ENCODE measurements at places on chromosomes 12 and 14.

DNA sequence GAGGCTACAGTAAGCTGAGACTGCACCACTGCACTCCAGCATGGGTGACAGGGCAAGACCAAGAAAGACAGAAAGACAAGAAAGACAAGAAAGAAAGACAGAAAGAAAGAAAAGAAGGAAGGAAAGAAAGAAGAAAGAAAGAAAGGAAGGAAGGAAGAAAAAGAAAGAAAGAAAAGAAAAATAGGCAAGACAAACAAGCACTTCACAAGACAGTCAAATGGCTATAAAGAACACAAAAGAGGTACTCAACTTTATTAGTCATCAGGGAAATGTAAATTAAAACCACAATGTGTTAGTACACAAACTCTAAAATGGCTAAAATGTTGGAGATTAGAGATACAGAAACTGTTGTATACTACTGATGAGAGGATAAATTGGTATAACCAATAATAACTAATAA, 6.6 kb downstream of the ATXN3 start:
- DNase-seq = no peak

GRCh38 chr12:116323406-116324386, 46.2 kb upstream of the MED13L start:
- no peak for DNase-seq

DNA sequence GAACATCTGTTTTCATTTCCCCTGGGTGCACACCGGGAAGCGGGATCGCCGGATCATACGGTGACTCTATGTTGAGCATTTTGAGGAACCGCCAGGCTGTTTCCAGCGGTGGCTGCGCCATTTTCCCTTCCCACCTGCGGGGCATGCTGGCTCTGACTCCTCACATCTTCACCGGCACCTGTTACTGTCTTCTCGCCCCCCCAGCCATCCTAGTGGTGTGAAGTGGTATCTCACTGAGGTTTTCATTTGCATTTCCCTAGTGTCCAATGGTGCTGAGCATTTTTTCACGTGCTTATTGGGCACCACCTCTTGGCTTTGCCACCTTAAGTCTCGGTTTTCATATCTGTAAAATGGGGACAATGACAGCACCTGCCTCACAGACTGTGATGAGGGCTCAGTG, 44.1 kb upstream of the EML1 start:
- no peak for DNase-seq

DNA sequence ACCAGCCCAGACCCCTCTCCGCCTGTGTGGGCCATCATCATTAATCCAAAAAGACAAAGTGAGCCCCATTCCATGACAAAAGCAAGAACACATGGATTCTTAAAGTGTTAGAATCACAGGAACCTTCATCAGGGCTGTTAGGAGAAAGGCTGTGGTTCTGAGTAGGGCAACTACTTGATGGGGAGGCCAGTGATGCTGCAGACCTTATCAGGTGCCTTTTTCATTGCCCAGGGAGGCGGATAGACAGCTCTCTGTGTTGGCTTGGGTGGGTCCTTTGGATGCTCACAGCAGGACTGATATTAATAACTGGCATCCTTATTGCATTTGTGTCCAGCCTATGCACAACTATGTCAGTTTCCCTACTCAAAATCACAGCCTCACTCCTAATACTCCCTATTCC, 2.3 kb downstream of the HEBP1 start:
- no peak for DNase-seq

DNA sequence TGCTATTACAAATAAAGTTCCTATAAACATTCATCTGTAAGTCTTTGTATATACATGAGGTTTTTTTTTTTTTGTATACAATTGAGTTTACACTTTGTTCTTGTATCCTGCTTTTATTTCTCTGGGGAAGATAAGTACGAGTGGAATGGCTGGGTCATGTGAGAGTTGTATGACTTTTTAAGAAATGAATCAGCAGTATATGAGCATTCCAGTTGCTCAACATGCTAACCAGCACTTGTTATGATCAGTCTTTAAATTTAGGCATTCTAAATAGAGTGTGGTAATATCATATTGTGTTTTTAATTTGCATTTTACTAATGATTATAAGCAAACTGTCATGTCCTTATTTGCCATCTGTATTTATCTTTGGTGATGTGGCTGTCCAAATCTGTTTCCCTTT, 44.7 kb upstream of the AMIGO2 start:
- no peak for DNase-seq

GRCh38 chr12:109736552-109737108, 23.0 kb downstream of the FAM222A start:
- no peak for DNase-seq

DNA sequence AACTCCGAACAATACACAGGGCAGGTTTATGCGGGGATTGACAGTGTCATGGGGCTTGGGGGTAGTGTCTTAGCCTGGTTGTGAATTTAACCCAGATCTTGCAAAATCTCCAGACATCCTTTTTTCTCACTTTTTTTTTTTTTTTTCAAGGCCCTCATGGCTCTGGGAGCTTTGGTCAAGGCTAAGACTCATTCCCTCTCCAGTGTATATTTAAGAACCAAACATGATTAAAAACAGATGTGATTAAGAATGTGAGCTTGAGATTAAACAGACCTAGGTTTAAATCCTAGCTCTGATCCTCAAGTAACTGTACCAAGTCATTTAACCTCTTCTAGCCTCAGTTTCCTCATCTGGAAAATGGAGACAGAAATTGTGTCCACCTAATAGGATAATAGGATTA, 151.7 kb upstream of the FUT8 start:
- no peak for DNase-seq

DNA sequence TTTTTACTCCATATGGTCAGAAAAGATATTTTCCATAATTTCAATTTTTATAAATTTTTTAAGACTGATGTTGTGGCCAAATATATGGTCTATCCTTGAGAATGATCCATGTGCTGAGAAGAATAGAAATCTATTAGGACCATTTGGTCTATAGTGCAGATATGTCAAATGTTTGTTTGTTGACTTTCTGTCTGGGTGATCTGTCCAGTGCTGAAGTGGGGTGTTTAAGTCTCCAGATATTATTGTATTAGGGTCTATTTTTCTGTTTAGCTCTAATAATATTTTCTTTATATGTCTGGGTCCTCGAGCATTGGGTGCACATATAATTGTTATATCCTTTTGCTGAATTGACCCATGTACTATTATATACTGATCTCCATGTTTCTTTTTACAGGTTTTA, 308.9 kb upstream of the LMO3 start:
- no peak for DNase-seq

GRCh38 chr12:116759783-116760621, 21.9 kb downstream of the RNFT2 start:
- peak; percentile 17 for DNase-seq

DNA sequence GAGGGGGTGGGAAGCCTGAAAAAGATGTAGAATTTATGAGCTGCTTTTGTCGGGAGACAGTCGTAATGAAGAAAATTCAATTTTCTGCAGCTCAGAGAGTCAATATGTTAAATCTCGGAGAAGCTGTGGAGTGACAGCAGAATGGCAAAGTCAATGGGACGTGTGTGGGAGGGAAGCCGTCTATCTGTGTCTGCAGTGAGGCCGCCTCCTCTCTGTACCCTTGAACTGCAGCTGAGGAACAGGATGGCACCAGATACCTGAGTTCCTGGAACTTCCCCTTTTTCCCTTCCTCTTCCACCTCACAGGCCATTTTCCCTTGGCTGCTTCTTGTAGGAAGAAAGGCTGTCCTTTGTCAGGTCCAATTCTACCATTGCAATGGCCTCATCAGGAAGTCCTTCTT, 9.3 kb upstream of the CALCOCO1 start:
- no peak for DNase-seq

- peak; percentile 89 for DNase-seq
These were observed at the start of gene CRACR2A for GRCh38 chr12:3752741-3753486. CRACR2A (minus strand) TSS chr12:3753109; CDS start chr12:3696999, 56,110 bp downstream.

GRCh38 chr12:49902399-49903350, 1.0 kb downstream of the FAIM2 start:
- no peak for DNase-seq

DNA sequence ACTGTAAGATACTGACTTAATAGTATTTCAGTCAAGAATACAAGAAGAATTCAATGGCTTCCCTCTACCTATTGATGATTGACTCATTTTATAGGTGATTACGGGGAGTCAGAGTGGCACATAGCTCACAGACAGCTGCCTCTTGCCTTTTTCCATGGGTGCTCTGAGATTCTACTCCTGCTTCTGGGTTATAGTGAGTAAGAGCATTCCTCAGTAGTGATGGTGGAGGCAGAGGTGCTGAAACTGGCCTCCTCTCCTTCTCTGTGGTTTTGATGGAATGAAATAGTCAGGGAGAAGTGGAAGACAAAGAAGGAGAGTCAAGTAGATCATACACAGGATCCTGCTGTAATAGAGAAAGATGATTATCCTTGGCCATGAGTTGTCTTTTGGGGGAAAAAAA, 438.2 kb upstream of the FAR2 start:
- DNase-seq = no peak

DNA sequence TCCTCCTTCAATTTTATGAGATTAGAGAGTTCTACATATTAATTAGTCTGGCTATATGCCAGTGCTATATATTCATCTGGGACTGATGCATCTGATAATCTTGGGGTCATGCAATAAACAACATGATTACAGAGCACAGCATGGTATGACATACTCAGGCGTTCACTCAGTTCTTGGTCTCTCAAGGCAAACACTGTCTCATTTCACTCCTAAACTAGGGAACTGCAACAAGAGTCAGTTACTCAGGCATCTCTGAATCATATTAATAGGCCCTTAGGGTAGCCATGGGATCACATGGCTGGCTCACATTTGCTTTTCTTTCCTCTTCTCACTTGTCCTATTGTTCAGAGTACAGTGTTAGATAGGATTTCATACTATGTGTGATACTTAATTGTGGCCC, 91.8 kb upstream of the TMEM260 start:
- DNase-seq = no peak

- no peak for DNase-seq
These were observed 13.9 kb upstream of the MYH7 start for GRCh38 chr14:23449314-23449713.

DNA sequence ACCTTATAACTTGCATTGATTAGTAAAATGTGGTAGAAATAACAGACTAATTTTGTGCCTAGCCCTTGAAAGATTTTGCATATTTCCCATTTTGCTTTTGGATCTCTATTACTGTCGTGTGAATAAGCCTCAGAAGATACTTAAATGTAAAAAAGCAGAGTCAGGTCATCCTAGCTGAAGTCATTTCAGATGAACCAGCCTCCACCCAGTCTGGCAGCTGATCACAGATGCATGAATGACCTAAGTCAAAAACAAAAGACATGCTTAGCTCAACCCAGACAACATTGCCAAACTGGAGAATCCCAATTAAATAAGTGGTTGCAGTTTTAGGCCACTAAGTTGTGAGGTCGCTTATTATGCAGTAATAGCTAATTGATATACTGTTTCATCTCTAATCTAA, 349.9 kb downstream of the C12orf50 start:
- DNase-seq = no peak

GRCh38 chr12:106487664-106488063, 95.1 kb upstream of the RFX4 start:
- no peak for DNase-seq

DNA sequence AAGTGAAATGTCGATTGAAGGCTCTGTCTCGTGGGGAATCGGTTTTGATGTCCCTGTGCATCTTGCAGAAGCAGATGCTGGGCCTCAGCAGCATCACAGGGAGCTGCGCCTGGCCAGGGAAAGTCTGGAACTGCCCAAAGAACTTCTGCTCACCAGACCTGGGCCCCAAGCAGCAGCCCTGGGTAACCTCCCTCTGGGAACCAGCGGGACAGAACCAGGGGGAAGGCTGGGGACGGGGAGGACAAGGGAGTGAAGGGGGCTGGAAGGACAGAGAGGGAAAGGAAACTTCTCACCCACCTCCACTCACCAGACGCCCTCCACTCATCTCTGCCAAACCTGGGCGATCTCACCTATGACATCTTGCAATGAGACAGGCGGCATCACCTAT, 26.8 kb upstream of the C14orf180 start:
- no peak for DNase-seq

GRCh38 chr12:124273630-124274029, 21.3 kb upstream of the RFLNA start:
- DNase-seq = peak; percentile 26

DNA sequence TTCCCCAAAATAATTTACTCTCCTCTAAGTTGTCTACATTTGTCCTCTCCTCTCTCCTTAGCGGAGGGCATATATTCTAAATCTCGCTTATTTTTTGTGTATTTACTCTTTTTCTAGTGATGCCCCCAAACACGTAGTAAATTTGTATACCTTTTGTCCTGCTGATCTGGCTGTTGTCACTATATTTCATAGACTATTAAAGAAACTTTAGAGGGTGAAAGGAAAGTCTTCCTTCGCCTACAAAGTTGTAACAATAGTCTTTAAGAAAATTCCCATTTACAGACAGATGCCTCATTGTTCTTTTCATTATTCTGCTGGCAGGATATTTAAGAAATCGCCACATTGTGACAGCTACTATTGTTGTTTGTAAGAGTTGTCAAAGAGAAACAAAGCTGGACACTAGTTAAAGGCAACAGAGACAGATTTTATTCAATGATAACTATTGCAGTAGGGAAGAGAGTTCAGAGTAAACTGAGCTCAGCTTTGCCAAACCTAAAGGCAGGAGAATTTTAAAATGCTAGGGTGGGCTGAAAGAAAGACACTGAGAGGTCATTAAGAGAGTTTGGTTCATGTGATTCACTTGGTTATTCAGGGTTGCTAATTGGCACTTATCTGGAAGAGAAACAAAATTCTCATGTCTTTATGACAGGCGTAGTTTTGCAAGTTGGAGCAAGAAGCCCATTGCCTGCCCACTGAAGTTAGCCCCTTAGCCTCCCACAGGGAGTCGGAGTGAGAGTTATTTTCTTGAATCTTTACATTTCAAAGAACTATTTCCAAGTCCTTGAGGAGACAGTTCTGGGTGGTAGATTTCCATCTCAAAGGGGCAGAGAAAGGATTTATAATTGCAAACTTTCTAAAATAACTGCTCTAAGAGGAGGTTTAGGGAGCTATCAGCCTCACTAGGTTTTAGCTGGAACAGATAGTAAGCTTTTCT, 1272.5 kb upstream of the SEL1L start:
- no peak for DNase-seq

DNA sequence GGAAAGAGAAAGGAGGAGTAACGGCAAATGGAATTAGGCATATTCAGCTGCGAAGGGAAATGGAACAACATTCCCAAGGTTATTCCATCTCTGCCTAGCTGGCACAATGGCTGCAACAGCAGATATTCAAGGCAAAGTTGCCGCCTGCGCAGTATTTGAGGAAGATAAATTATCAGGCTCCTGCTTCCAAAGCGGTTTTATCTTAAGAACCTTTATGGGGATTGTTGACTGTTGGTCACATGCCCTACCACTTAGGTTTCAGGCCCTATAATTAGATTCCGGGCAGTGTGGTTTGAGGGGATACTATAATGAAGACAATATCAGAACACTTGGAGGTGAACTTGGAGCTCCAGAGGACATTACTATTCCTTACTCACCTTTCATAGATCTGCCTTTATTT, 99.7 kb downstream of the FGD4 start:
- no peak for DNase-seq
